ENCODE measurements at places on chromosomes 16 and 17. TPM values are rescaled to one million over a fixed set of nuclear protein-coding genes. Genes with fewer than 3 reads are reported as not detected.

GRCh38 chr16:50645563-50646220, 35.4 kb downstream of the SNX20 start:
- H3K36me3 ChIP-seq, result no peaks in the 10 kb centered on the region
- no peak for DNase-seq
- no peak overlapping the region for H3K27ac ChIP-seq
- H3K27me3 ChIP-seq, result no peaks in the 10 kb centered on the region

- H3K36me3 ChIP-seq, result no peaks in the 10 kb centered on the region
- H3K27ac ChIP-seq, result no peak overlapping the region
- no peak for DNase-seq
Measured at GRCh38 chr16:12771341-12771798, 32.3 kb downstream of the CPPED1 start.

DNA sequence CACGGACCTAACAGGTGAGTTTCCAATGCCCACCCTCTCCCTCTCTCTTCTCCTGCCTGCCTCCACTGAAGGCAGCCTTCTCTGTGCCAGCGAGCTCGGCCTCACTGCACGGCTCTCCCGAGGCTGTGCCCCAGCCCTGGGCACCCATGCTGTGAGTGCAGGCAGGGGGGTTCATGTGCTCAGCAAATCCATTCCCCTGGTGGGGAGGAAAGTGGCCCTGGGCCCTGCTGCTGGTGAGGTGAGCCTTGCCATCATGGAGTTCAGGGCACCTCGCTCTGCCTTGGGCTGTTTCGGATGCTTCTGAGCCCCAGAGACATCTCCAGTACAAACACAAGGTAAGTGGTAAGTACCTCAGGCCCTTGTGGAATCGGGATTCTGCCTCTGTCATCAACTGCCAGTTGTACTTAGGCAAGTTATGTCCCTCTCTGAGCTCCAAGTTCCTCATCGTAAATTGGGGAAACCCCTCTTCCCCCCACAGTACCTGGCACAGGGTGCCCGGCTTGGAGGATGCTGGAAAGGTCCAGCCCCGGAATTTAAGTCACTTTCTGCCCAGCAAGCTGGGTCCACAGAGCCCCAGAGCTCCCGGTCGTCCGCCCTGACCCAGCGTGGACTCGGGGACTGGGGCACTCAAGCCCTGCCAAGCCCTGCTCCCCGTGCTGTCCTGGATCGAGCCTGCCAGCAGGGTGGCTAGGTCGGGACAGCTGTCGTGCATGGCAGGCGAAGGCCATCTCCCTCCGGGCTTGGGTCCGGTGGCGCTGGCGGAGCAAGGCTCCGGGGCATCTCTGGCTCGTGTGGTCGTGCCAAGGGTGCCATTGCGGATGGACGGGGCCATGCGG, 684 bp upstream of the NUDT16L1 start:
- no peaks in the 10 kb centered on the region for H3K36me3 ChIP-seq
- no peak for DNase-seq

GRCh38 chr16:29675811-29676643, 3.0 kb upstream of the QPRT start:
- DNase-seq, result no peak
- H3K4me1 ChIP-seq, result no peaks in the 10 kb centered on the region
- H3K27ac ChIP-seq, result no peak overlapping the region
- H3K4me3 ChIP-seq, result no peak overlapping the region
- H3K27me3 ChIP-seq, result no peaks in the 10 kb centered on the region
- no peaks in the 10 kb centered on the region for H3K36me3 ChIP-seq

The RFWD3 gene
- total RNA-seq, result 11.0 TPM

GRCh38 chr17:42281571-42282096, 5.4 kb upstream of the STAT5B start:
- H3K36me3 ChIP-seq, result no peaks in the 10 kb centered on the region
- H3K4me3 ChIP-seq, result no peak overlapping the region
- H3K27me3 ChIP-seq, result no peaks in the 10 kb centered on the region
- peak overlapping the region; percentile 91 for H3K27ac ChIP-seq

The CACNA1H gene
- total RNA-seq, result 1.6 TPM

The C16orf96 gene
- not detected for total RNA-seq

The GJC1 gene
- 2.3 TPM for total RNA-seq

GRCh38 chr16:22857296-22858025, 43.5 kb downstream of the HS3ST2 start:
- H3K27me3 ChIP-seq, result no peaks in the 10 kb centered on the region
- no peaks in the 10 kb centered on the region for H3K4me1 ChIP-seq
- H3K4me3 ChIP-seq, result no peak overlapping the region
- no peak overlapping the region for H3K27ac ChIP-seq
- H3K36me3 ChIP-seq, result no peaks in the 10 kb centered on the region

- no peaks in the 10 kb centered on the region for H3K27me3 ChIP-seq
- no peaks in the 10 kb centered on the region for H3K36me3 ChIP-seq
- H3K4me3 ChIP-seq, result no peak overlapping the region
- H3K4me1 ChIP-seq, result no peaks in the 10 kb centered on the region
Measured at GRCh38 chr16:54453871-54454270, 167.3 kb upstream of the IRX3 start.

- peaks cover 4% of the 10 kb centered on the region for H3K4me1 ChIP-seq
- H3K36me3 ChIP-seq, result no peaks in the 10 kb centered on the region
- no peak for DNase-seq
- H3K4me3 ChIP-seq, result no peak overlapping the region
- no peak overlapping the region for H3K27ac ChIP-seq
- no peaks in the 10 kb centered on the region for H3K27me3 ChIP-seq
Measured at GRCh38 chr17:81479175-81480071, 33.2 kb downstream of the ACTG1 start.

DNA sequence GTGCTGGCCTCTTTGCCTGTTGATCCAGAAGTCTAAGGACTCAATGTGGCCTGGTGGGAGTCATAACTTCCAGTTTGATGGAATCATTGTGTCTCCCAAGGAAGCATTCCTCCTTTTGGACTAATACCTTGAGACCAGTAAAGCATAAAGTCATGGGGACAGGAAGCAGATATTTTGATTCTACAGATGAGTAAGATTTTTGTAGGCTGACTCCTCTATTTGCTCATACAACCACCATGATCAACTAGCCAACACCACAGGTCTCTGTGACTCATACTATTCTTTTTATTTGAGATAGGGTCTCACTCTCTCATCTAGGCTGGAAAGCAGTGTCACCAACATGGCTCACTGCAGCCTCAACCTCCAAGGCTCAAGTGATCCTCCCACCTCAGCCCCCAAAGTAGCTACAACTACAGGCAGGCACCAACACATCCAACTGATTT, 6.2 kb downstream of the MT2A start:
- no peak overlapping the region for H3K4me3 ChIP-seq
- H3K27me3 ChIP-seq, result no peaks in the 10 kb centered on the region
- peaks cover 12% of the 10 kb centered on the region for H3K4me1 ChIP-seq
- no peaks in the 10 kb centered on the region for H3K36me3 ChIP-seq
- H3K27ac ChIP-seq, result no peak overlapping the region

GRCh38 chr16:12775656-12776236, 27.9 kb downstream of the CPPED1 start:
- no peak overlapping the region for H3K4me3 ChIP-seq
- H3K27ac ChIP-seq, result no peak overlapping the region
- no peaks in the 10 kb centered on the region for H3K4me1 ChIP-seq
- no peaks in the 10 kb centered on the region for H3K36me3 ChIP-seq

- DNase-seq, result no peak
- H3K27ac ChIP-seq, result no peak overlapping the region
- H3K4me3 ChIP-seq, result no peak overlapping the region
- H3K27me3 ChIP-seq, result no peaks in the 10 kb centered on the region
Measured at GRCh38 chr17:14123619-14124278, 54.4 kb downstream of the COX10 start.

The PRAC2 gene
- total RNA-seq, result not detected

- no peak within 1 kb of the TSS for H3K27ac ChIP-seq
- no peak within 1 kb of the TSS for H3K4me3 ChIP-seq
- no peak for DNase-seq
- no peaks in the 10 kb centered on the region for H3K4me1 ChIP-seq
- H3K36me3 ChIP-seq, result no peaks in the 10 kb centered on the region
- no peaks in the 10 kb centered on the region for H3K27me3 ChIP-seq
Measured at GRCh38 chr16:46747777-46748651, at the start of gene MYLK3. MYLK3 (minus strand) TSS chr16:46748344; CDS start chr16:46748193, 151 bp downstream.

- H3K27ac ChIP-seq, result no peak overlapping the region
- DNase-seq, result peak; percentile 59
- H3K36me3 ChIP-seq, result no peaks in the 10 kb centered on the region
- H3K4me3 ChIP-seq, result no peak overlapping the region
Measured at GRCh38 chr17:34171245-34171818, 83.8 kb upstream of the CCL2 start.

DNA sequence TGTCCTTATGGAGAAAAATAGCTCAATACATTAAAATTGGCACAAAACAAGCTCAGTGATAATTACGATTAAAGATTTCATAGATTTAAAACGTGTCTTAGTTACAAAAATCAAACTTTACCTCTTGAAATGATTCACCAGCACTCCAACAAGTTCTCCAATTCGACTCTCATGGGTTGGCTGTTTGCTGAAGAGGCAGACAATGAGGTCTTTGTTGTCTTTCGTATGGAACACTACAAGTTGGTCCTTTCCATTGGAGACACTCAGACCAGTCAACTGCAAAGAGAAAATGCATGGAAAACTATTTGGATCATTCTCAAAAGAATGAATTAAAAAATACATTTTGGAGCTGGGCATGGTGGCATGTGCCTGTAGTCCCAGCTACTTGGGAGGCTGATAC, 118.2 kb downstream of the CDK5R1 start:
- no peak overlapping the region for H3K4me3 ChIP-seq
- no peak overlapping the region for H3K27ac ChIP-seq
- no peaks in the 10 kb centered on the region for H3K27me3 ChIP-seq
- no peaks in the 10 kb centered on the region for H3K36me3 ChIP-seq

DNA sequence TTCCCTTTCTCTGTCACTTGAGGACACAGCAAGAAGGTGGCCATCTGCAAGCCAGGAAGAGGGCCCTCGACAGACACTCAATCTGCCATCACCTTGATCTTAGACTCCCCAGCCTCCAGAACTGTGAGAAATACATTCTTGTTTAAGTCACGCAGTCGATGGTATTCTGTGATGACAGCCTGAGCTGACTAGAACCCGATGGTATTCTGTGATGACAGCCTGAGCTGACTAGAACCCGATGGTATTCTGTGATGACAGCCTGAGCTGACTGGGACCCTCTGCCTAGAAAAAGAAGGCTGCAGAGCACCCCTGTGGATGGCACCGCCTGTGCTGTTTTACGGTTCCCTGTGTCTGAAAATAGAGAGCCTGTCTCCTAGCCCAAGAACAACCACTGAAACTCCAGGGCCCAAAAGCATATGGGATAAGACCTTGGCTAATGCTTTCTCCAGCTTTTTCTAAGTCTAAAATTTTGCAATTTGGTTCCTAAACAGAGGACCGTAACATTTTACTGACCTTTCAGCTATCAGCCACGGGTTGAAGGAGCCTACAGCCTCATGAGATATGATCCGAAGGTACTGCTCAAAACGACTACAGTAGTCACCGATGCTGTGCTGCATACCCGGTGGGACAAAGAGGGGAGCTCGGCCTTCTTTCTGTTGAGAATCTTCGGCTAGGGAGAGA, 33.1 kb upstream of the PITPNM3 start:
- no peak overlapping the region for H3K27ac ChIP-seq
- H3K27me3 ChIP-seq, result no peaks in the 10 kb centered on the region
- H3K4me3 ChIP-seq, result no peak overlapping the region
- no peak for DNase-seq
- H3K36me3 ChIP-seq, result peaks cover 10% of the 10 kb centered on the region
- no peaks in the 10 kb centered on the region for H3K4me1 ChIP-seq

- no peaks in the 10 kb centered on the region for H3K4me1 ChIP-seq
- H3K27me3 ChIP-seq, result no peaks in the 10 kb centered on the region
- DNase-seq, result no peak
- H3K27ac ChIP-seq, result peak within 1 kb of the TSS; percentile 36
- H3K4me3 ChIP-seq, result peak within 1 kb of the TSS; percentile 53
Measured at GRCh38 chr17:55722742-55723487, at the start of gene TMEM100. TMEM100 (minus strand) TSS chr17:55722864; CDS start chr17:55721070, 1,794 bp downstream.

DNA sequence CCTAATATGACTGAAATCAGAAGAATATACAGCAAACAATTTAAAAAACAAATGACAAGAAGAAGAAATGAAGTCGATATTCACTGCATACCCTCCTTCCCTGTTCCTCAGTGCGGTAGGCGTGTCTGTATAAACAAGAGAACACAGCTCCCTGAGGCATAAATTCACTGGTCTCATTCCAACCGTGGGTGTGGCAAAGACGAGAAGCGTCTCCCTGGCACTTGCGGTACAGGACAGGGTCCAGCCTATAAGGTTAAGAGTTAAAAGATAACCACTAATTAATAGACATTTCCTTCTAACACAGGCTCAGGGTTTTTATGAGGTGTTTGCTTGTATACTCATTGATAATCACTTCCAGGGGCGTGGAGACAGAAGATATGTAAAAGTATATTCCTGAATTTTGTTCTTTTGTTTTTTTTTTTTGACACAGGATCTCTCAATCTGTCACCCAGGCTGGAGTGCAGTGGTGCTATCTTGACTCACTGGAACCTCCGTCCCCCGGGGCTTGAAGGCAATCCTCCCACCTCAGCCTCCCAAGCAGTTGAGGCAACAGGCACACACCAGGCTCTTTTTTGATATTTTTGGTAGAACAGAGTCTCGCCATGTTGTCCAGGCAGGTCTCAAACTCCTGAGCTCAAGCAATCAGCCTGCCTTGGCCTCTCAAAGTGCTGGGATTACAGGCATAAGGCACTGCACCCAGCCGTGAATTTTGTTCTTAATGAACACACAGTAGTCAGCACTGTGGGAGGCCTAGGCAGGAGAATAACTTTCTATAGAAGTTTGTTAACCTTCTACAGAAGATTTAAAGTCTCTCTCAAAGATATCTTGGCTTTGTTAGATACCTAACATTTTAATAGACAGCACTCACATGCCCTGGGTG, 59.1 kb upstream of the CLEC18B start:
- no peaks in the 10 kb centered on the region for H3K4me1 ChIP-seq
- no peak overlapping the region for H3K4me3 ChIP-seq
- no peaks in the 10 kb centered on the region for H3K36me3 ChIP-seq

- H3K27ac ChIP-seq, result no peak overlapping the region
- H3K4me1 ChIP-seq, result peaks cover 11% of the 10 kb centered on the region
- H3K36me3 ChIP-seq, result no peaks in the 10 kb centered on the region
- no peaks in the 10 kb centered on the region for H3K27me3 ChIP-seq
Measured at GRCh38 chr17:42453439-42453838, 5.2 kb upstream of the ATP6V0A1 start.

The PALB2 gene
- 10.5 TPM for total RNA-seq

The SLC5A11 gene
- 1.8 TPM for total RNA-seq

The PYDC1 gene
- not detected for total RNA-seq

- H3K27ac ChIP-seq, result peak overlapping the region; percentile 99
- H3K4me1 ChIP-seq, result peaks cover 40% of the 10 kb centered on the region
- peak; percentile 85 for DNase-seq
- H3K36me3 ChIP-seq, result no peaks in the 10 kb centered on the region
- no peaks in the 10 kb centered on the region for H3K27me3 ChIP-seq
- H3K4me3 ChIP-seq, result no peak overlapping the region
Measured at GRCh38 chr17:42517516-42517915, 18.5 kb upstream of the NAGLU start.

DNA sequence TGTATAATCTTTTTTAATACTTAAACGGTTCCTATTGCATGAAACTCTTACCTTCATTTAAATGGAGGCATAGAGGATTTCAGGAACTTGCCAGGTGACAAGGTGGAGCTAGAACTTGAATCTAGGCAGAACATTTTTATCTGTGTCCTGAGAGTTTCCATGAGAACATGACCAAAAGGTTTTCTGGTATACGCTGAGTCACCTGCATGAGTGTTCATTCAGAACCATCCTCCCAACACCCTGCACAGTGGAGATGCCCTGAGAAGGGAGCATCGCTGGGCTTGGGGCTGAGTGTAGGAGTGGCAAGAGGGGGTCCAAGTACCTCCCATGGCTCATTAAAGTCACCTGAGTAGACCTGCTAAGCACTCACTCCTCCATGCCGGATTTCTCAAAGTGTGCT, 169.7 kb upstream of the CACNG5 start:
- no peak for DNase-seq
- no peaks in the 10 kb centered on the region for H3K4me1 ChIP-seq
- H3K4me3 ChIP-seq, result no peak overlapping the region
- H3K36me3 ChIP-seq, result no peaks in the 10 kb centered on the region
- no peak overlapping the region for H3K27ac ChIP-seq
